Kidney (tissue), 22 donors: ENCODE measurements at places on chromosomes 6 and 20. TPM values are rescaled to one million over a fixed set of nuclear protein-coding genes. Genes with fewer than 3 reads are reported as not detected.

DNA sequence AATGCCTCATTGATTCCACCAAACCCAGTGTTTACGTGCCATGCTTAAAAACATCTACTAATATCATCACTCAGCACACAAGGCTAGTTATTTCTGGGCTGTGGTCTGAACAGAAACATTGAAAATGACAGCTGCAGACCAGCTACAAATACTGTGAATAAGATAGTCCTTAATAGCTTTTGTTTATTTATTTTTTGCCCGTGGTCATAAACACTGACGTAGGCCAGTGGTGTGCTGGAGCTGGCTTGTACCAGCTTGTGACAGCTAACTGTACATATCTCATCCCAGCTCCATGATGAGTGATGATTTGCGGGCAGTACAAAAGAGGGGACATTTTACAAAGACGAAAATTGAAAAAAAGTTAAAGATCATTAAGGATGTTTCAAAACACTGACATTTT lies 1057.0 kb downstream of the EPHA7 start:
- H3K4me3 ChIP-seq, result no peak overlapping the region
- H3K27ac ChIP-seq, result no peak overlapping the region
- H3K4me1 ChIP-seq, result no peaks in the 10 kb centered on the region
- no peaks in the 10 kb centered on the region for H3K36me3 ChIP-seq
- DNase-seq, result no peak

DNA sequence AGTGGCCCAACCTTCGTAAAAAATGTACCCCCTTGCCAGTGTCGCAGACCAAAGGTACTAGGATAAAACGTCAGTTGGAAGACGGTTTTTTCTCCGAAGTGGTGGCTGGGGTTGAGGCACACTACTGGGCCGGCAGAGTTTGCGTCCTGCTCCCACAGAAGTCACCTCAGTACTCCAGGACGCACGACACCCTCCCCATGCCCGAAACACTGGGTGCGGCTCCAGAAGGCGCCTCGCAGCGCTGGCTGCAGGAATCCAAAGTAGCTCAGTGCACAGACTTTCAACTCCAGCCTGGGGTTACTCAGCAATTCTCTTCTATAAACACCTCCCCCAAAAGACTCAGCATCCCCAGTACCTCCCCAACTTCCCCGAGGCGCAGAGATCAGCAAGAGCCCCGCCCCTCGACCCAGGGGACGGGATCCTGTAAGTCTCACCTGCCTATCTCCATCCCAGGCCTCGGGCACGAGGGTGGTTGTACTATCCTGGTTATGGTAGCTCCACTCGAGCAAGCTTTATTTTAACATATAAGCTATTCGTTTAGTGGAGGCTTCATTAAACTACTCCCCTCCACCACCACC lies 88.2 kb downstream of the ZFP64 start:
- peak; percentile 29 for DNase-seq
- H3K27me3 ChIP-seq, result peaks cover 4% of the 10 kb centered on the region
- no peak overlapping the region for H3K27ac ChIP-seq
- H3K4me3 ChIP-seq, result peak overlapping the region; percentile 60
- H3K36me3 ChIP-seq, result no peaks in the 10 kb centered on the region

DNA sequence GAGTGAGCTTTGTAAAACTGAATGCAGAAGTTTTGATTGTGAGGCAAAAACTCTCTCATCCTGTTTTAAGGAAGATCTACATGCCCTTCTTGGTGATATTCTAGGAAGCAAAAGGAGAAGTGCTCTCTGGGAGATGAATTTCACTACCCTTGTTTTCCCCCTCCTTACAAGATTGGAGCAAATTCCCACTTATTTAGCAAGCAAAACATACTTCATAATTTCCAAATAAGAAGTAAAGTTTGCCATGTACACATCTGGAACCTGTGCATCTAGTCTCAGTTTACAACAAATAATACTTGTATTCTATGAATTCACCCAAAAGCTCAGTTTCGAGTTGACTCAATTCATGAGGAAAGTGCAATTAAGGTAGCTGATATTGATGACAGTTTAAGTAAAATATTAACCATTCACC lies 27.6 kb upstream of the IFNGR1 start:
- no peak overlapping the region for H3K4me3 ChIP-seq
- no peaks in the 10 kb centered on the region for H3K4me1 ChIP-seq
- H3K36me3 ChIP-seq, result no peaks in the 10 kb centered on the region
- H3K27ac ChIP-seq, result no peak overlapping the region

DNA sequence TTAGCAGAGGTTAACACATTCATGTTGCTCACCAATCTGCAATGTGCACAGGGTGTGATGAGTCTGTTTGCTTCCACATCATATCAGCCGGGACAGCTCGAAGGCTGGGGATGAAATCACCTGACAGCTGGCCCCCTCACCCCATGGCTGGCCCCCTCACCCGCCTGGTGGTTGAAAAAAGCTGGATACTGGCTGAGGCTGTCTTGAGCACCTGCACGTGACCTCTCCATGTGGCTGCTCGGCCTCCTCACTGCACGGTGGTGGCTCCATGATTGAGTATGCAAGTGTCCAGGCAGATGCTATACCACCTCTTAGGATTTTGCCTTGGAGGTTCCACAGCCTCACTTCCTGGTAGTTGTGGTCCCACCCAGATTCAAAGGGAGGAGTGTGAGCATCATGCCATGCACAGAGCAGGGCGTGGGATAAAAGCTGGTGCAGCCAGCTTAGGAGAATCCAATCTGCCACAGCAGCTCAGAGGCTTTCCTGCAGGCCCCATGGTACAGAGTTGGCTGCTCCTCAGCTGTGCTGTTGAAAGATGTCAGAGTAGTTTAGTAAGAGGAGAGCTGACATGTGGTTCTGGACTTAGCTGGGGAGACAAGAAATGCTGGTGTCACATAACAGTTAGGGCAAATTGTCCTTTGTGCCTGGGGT lies 29.6 kb upstream of the SYNDIG1 start:
- H3K4me3 ChIP-seq, result no peak overlapping the region
- no peaks in the 10 kb centered on the region for H3K36me3 ChIP-seq
- no peak for DNase-seq
- no peaks in the 10 kb centered on the region for H3K4me1 ChIP-seq

DNA sequence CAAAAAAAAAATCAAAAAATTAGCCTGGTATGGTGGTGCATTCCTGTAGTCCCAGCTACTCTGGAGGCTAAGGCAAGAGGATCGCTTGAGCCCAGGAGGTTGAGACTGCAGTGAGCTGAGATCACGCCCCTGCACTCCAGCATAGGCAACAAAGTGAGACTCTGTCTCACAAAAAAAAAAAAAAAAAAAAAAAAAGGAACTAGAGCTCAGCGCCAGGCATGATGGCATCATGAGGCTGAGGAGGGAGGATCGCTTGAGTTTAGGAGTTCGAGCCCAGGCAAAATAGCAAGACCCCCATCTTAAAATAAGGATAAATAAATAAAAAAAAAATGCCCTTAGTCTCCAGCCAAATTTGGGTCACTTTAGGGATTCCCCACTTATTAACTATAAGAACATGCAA lies 40.4 kb upstream of the PIM1 start:
- peak; percentile 7 for DNase-seq
- H3K4me1 ChIP-seq, result peaks cover 2% of the 10 kb centered on the region
- no peaks in the 10 kb centered on the region for H3K27me3 ChIP-seq
- H3K4me3 ChIP-seq, result no peak overlapping the region
- H3K36me3 ChIP-seq, result no peaks in the 10 kb centered on the region

DNA sequence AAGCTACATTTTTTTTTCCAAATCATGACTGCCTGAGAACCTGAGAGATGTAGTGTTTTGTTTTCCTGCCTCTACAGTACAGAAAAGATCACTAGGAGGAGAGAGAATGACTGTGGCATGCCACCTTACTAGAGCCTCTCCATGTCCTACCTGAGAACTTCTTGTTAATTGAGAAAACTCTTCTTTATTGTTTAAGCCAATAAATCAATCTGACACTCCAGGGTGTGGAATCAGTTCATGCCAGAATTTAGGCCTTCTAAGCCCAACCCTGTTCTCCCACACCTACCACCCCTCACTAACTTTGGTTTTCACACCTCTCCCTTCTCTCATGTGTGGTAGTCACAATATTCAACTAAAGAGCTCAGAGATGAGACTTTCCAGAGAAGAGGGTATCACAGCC lies 24.9 kb upstream of the BTN3A2 start:
- no peak overlapping the region for H3K4me3 ChIP-seq
- no peak for DNase-seq
- no peak overlapping the region for H3K27ac ChIP-seq
- no peaks in the 10 kb centered on the region for H3K27me3 ChIP-seq
- no peaks in the 10 kb centered on the region for H3K36me3 ChIP-seq

DNA sequence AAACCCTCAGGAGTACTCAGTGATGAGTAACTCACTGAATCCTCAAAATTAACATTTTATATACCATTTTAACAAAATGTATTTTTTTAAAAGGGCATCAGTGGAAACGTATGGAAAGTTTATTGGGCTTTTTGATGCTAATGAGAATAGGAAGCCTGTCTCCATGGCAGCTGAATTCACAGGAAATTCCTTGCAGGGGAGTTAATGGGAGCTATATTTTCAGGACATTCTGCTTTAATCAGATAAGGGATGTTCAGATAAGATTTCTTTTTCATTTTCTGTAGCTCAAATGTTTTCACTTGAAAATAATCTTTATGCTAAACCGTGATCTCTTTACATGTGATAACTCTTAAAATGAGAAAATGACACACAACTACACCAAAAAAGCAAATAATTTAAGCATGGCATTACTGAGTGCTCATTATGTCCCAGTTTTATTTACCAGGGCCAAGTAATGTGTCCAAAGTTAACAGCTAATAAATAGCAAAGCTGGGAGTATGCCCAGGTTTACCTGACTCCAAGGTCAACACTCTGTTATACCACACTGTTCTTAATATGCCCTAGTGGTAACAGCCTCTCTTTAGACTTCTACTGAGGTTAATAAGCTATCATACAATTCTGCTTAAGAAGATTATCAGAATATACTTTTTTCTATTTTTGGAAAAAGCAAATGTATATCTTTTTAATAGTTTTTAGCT lies 348.1 kb downstream of the GRIK2 start:
- no peaks in the 10 kb centered on the region for H3K4me1 ChIP-seq
- DNase-seq, result no peak

The CTAGE9 gene
- total RNA-seq, result not detected

- H3K27me3 ChIP-seq, result no peaks in the 10 kb centered on the region
- no peak for DNase-seq
- H3K27ac ChIP-seq, result no peak overlapping the region
Measured at GRCh38 chr20:8901237-8902025, 167.5 kb upstream of the PLCB4 start.

DNA sequence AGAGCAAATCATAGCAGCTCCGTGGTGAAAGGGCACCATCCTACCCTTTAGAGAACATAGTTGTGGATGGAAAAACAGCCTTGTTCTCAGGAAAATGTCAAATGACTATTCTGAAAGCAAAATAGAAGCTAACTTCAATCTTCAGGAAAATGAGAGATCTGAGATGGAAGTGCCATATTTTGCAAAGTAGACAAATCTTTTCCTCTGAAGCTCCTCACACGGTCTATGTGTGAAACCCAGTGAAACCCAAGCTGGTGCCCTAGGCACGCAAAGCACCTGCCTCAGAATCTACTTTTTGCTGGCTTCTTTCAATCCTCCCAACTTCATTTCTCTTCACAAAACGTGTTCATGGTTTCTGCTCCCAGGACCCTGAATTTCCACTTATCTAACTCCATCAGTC lies 325.2 kb upstream of the CDH4 start:
- H3K36me3 ChIP-seq, result no peaks in the 10 kb centered on the region
- DNase-seq, result no peak
- no peak overlapping the region for H3K4me3 ChIP-seq
- no peaks in the 10 kb centered on the region for H3K27me3 ChIP-seq
- H3K27ac ChIP-seq, result no peak overlapping the region
- no peaks in the 10 kb centered on the region for H3K4me1 ChIP-seq

The SMLR1 gene
- total RNA-seq, result 0.16 TPM

- peaks cover 22% of the 10 kb centered on the region for H3K4me1 ChIP-seq
- no peaks in the 10 kb centered on the region for H3K27me3 ChIP-seq
- H3K27ac ChIP-seq, result peak overlapping the region; percentile 77
- no peak for DNase-seq
- peaks cover 35% of the 10 kb centered on the region for H3K36me3 ChIP-seq
- H3K4me3 ChIP-seq, result peak overlapping the region; percentile 5
Measured at GRCh38 chr20:53579581-53580375, 13.9 kb downstream of the ZNF217 start.

The COX7A2 gene
- total RNA-seq, result 315 TPM

GRCh38 chr6:14543971-14544585 lies 426.5 kb downstream of the CD83 start:
- no peak for DNase-seq
- H3K36me3 ChIP-seq, result no peaks in the 10 kb centered on the region
- no peak overlapping the region for H3K27ac ChIP-seq
- H3K4me1 ChIP-seq, result no peaks in the 10 kb centered on the region
- no peaks in the 10 kb centered on the region for H3K27me3 ChIP-seq

DNA sequence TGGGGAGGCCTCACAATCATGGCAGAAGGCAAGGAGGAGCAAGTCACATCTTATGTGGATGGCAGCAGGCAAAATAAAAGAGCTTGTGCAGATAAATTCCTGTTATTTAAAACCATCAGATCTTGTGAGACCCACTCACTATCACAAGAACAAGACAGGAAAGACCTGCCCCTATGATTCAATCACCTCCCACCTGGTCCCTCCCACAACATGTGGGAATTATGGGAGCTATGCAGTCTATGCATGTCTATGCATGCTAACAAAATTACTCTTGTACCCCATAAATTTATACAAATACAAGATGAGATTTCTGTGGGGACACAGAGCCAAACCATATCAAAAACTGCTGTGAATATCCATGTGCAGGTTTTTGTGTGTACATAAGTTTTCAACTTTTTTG lies 25.6 kb upstream of the SCP2D1 start:
- no peak overlapping the region for H3K27ac ChIP-seq
- no peaks in the 10 kb centered on the region for H3K4me1 ChIP-seq
- DNase-seq, result no peak
- no peak overlapping the region for H3K4me3 ChIP-seq
- no peaks in the 10 kb centered on the region for H3K36me3 ChIP-seq
